ENCODE measurements at places on chromosomes 6 and 20.
A peak's percentile ranks its signal among the peaks of the same experiment; 100 is the strongest.

GRCh38 chr20:18380908-18381529 is 85.8 kb downstream of the DZANK1 start:
- no peak for DNase-seq

GRCh38 chr6:38015341-38015740 is 195.8 kb downstream of the ZFAND3 start:
- no peak for DNase-seq

- DNase-seq: no peak
Observed at GRCh38 chr6:159508931-159509330, 184.1 kb downstream of the SOD2 start.

DNA sequence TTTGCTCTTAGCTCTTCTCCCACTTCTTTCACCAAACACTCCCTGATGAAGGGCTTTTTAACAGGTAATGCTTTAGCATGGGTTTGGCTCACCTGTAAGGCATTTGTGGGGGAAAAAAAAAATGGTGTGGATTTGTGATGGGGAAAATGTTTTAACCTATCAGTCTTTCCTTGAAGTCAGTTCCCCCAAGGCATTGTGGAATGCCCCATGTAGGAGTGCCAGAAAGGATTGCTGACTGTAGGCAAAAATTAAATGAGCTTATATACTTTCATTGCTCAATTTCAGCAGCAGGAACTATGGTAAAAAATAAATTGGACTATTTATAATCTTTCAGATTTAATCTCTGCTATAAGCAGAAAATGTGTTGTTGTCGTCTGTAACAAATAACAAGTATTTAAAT is 10.6 kb upstream of the SASH1 start:
- DNase-seq: no peak

- peak; percentile 97 for DNase-seq
Observed at GRCh38 chr6:31620586-31621319, at the start of gene PRRC2A. TSS of gene PRRC2A (plus strand) at chr6:31620715. CDS start at chr6:31622790, 2,075 bp downstream.

Measured in GM10248 (cell line).